ENCODE measurements at places on chromosomes 7 and 10.
A peak's percentile ranks its signal among the peaks of the same experiment; 100 is the strongest.

GRCh38 chr7:4665661-4666060 is 16.4 kb upstream of the FOXK1 start:
- no peak for DNase-seq

- DNase-seq: no peak
Observed at GRCh38 chr7:117689406-117689805, 183.8 kb downstream of the CTTNBP2 start.

DNA sequence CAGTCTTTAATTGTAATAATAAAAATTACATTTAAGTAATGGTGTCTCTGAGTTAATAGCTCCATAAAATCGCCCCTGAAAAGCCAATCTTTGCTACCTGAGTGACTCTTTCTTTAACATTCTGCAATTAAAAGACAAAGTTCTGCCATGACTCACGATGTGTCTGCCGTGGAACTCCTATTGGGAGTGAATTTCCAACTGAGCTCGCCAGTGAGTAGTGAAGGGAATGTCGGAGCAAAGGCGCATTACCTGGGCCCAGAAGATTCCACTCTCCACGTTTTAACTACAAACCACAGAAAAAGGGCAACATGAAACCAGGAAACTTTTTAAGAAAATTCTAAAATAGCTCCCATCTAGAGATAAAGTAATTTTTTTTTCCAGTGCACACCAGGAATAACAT is 36.9 kb upstream of the RNF32 start:
- DNase-seq: no peak

DNA sequence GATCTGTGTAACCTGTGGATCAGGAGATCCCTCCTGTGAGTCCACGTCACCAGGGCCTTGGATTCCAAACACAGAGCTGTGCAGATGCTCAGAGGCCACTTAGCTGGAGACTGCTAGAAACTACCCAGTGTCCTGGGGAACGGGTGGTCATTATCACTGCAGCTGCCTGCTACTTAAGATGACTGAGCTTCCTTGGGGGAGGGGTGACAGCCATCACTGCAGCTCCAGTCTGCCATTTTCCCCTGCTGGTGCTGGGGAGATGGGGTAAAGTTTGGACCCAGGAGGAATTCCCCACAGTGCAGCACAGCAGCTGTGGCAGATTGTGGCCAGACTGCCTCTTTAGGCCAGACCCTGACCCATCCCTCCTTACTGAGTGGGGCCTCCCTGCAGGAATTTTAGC is 78.8 kb upstream of the VOPP1 start:
- DNase-seq: no peak

- DNase-seq: no peak
Observed at GRCh38 chr7:2261611-2262010, 19.6 kb downstream of the NUDT1 start.

DNA sequence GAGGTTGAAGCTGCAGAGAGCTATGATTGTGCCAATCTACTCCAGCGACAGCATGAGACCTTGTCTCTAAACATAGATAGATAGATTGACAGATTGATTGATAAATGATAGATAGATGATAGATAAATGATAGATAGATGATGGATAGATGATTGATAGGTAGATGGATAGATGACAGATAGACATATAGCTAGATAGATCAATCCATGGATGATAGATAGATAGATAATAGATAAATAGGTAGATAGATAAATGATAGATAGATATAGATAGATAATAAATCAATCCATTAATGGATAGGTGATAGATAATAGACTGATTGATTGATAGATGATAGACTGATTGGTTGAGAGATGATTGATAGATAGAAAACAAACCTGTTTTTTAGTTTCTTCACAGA is 349.6 kb downstream of the PAXIP1 start:
- no peak for DNase-seq

DNA sequence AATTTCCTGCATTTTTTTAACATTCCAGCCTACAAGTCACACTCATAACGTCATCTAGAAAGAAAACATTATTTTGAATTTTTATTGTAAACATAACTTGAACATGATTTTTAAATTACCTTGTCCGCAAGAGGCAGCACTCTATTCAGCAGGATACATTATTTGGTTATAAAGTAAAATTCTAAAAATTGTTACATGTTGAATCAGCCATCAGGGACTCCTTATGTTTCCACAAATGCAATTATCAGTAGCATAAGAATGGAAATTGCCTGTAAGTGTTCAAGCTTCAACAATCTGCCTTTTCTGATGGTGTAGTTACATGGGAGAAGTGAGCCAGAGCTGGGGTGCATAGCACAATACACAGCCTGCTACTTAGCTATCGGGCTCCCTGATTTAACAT is 97.5 kb downstream of the ZNF365 start:
- no peak for DNase-seq

DNA sequence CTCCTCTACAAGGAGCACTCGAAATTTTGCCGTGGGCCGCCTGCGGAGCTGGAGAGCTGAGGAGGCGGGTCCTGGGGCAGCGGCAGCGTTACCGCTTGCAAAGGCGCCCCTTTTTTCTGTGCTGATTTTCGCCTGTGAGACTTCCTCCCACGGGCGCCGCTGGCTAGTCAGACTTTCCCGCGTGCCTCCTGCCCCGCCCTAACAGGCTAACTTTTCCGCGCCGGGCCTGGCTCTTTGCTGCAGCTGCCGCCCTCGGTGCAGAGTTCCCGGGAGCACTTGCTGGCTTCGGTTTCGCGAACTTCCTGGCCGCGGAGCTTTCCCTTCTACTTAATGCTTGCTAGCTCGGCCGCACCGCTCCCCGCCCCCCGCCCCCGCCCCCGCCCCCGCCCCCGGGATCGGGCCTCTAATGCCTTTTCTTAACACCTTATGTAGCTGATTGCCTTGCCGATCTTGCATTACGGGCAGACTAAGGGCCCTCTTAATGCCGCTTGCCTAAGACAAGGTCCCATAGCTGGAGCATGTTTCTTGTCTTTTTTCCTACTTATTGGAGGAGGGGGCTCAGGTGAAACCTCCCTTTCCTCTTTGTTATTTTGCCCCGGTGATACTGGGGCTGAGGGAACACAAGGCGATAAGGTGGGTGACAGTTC is 37.9 kb upstream of the RASGEF1A start:
- no peak for DNase-seq

- DNase-seq: no peak
Observed at GRCh38 chr10:86261941-86262687, 104.5 kb downstream of the GRID1 start.

DNA sequence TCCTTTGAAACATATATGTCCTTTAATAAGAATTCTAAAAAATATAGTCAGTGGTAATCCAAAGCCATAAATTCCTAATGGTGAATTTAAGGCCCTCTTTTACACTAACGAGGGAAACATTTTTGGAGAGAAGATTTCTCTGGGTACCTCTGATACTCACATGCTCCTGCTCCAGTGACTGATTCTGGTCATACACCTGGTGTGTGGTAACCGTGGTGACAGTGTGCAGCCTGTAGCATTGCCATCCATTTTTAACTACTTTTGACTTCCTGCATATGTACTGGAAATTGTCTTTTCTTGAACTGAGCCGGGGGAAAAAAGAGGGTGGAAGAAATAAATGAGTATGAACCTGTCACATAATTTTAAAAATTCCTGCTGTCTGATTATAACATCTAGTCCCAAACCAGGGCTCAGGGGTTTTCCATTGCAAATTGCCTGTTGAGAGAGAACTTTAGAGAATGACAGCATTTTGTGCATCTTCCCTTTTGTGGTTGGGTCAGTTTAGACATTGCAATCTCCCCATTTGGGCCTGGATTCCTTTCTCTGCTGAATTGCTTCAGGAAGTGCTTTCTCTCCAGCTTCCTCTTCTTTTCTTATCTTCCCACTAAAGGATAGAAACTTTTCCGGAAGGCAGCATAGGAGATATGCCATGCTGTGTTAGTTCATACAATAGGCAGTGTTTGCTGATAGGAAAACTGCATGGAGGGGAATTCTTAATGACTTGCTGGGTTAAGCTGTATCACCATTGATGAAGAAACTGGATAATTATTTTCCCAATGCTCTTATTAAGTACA is 125.5 kb downstream of the GRM3 start:
- DNase-seq: no peak

- no peak for DNase-seq
Observed at GRCh38 chr7:105639667-105640493, 58.6 kb upstream of the EFCAB10 start.

- peak; percentile 83 for DNase-seq
Observed at GRCh38 chr10:104809288-104810090, 168.4 kb downstream of the SORCS3 start.

GRCh38 chr7:151399305-151399601 is 10.6 kb downstream of the WDR86 start:
- DNase-seq: no peak

- DNase-seq: no peak
Observed at GRCh38 chr7:150003304-150003810, 129.6 kb downstream of the ATP6V0E2 start.

DNA sequence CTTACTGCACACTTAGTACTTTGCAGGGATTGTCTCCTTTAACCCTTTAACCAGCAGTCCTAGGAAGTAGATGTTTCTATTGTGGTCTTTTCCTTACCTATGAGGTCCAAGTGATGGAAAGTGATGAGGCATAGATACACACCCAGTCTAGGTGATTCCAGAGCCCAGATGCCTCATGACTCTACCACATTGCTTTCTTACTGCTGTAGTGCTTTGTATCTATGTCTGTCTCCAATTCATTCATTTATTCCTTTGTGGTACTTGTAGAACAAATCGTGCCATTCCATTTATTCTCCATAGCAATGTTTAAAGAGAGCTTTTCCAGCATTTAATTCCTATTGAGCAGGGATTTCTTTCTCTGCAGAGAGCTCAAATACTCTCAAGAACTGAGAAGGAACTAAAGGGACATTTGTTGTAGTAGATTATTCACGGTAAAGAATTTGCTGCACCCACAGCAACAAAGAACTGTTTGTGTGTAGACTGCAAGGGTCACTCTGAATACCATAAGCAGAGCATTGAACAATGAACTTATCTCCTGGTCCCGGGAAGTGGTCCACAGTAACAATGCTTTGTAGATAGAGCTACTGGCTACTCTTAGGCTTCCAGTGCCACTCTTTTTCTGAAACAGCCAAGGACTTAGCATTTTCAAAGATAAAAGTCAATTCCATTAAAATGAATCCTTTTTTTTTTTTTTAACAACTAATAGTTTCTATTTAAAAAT is 337.0 kb downstream of the PTEN start:
- DNase-seq: no peak

GRCh38 chr10:61627266-61627665 is 35.5 kb upstream of the CABCOCO1 start:
- no peak for DNase-seq

DNA sequence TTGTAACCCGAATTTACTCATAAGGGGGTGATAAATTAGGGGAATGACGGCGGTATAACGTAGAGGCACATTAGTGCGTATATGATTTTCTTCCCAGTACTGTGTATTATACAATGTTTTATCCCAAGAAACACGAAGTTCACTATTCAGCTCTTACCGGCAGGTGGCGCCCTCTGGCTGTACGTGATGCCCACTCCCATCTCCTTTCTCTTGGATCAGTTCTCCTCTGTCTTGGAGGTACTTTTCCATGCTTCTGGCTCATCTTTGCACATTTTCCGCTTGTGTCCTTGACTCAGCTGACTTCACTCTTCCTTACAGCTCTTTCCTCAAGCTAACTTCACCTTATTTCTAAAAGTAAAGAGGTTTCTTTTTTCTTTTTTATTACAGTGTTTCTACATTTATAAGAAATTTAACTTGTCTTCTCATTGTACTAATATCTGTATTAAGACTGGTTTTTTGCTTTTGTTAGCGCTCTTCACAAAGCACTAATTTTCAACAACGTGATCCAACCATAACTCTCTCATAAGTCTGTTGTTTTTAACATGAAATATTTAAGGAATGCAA is 21.3 kb downstream of the TMEM176B start:
- DNase-seq: peak; percentile 68

DNA sequence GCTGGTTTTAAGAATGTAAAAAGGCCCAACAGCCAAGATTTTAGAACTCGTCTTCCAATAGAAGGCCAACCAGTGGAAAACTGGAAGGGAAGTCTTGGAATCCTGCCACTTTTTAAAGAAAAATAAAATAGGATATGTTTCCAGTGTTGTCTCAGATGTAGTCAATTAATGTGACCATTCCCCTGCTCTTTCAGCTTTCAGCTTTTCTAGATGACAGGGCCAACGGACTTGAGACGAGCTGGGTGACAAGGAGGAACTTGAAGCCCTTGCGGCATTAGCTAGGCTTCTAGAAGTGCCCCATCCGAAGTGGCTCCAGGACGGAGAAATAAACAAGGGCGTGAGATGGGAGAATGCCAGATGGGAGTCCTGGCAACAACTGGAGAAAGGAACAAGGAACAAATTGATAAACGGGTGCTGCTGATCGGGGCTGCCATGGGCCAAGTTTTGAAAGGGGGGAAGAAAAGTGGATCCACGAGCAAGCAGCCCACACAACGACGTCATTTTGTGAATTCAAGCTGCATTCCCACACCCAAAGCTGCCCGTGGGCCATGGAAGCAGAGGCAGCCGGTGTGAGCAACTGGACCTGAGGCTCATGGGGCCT is 42.3 kb downstream of the CTBP2 start:
- no peak for DNase-seq

DNA sequence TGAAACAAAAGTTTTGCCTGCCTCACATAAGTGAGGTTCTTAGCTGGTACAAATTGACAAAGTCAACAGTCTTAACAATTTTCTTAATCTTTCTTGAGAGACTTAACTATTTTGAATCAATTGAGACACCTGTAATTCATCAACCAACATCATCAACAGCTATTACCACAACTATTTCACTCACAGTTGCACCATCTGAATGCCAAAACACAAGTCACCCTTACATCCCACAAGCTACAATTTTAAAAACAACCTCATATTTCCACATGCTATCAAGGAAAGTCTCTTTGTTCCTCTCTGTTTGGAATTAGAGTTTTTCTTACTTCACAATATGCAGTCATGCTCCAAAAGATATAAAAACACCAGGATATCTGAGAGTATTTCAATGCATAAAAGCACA is 4.9 kb downstream of the SMURF1 start:
- no peak for DNase-seq

GRCh38 chr7:156659961-156660360 is 19.4 kb downstream of the RNF32 start:
- no peak for DNase-seq

- DNase-seq: peak; percentile 46
Observed at GRCh38 chr10:35635576-35635975, 6.5 kb downstream of the FZD8 start.

- no peak for DNase-seq
Observed at GRCh38 chr7:30330134-30331111, 46.0 kb downstream of the ZNRF2 start.

- DNase-seq: no peak
Observed at GRCh38 chr7:1026721-1027161, 17.6 kb upstream of the GPR146 start.

GRCh38 chr7:8105449-8106095 is 137.0 kb downstream of the GLCCI1 start:
- DNase-seq: no peak

DNA sequence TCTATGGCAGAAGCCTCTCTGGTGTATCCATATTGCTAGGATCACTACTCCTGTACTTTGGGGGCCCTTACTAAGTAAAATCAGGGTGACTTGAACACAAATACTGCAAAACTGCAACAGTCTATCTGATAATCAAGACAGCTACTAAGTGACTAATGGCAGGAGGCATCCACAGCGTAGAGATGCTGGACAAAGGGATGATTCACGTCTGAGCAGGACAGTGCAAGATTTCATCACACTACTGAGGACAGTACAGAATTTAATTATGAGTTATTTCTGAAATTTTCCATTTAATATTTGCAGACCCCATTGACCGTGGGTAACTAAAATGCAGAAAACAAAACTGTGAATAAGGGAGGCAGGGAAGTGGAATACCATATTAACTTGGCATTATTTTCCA is 10.4 kb downstream of the CUL2 start:
- DNase-seq: no peak

Data from NCI-H1105 (cell line).